ENCODE measurements at places on chromosomes 1 and 21.

DNA sequence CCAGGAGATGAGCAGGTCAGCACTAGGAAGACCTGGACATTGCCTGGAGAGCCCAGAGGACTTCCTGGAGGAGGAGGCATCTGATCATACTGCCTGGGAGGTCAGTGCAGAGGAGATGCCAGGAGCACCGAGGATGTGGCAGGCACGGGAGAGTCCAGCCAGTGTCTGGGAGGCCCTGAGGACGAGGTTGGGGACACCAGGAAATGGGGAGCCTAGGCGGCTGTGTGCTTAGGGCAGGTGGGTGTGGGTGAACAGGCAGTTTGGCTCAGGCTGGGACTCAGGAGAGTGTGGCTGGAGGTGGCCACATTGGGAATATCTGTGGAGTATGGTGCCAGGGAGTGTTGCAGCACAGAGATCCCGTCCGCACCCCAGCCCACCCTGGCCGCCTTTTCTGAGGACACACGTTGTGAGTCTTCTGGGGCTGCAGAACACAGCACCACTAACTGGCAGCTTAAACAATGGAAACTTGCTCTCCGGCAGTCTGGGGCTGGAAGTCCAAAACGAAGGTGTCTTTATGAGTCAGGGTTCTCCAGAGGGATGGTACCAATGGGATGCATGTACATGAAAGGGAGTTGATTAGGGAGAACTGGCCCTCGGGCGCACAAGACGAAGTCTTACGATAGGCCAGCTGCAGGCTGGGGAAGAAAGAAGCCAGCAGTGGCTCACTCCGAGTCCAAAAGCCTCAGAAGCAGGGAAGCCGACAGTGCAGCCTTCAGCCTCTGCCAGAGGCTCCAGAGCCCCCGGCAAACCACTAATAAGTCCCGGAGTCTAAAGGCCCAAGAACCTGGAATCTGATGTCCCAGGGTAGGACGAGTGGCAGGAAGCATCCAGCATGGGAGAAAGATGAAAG is 58.0 kb downstream of the FAAP20 start:
- DNase-seq = no peak

GRCh38 chr1:27560268-27561123 is 43.4 kb downstream of the AHDC1 start:
- no peak for DNase-seq

GRCh38 chr1:34213956-34214355 is 37.2 kb downstream of the C1orf94 start:
- no peak for DNase-seq

GRCh38 chr1:203199816-203200571 is 13.5 kb upstream of the CHI3L1 start:
- no peak for DNase-seq

Measured in activated effector memory CD4-positive, alpha-beta T cell treated with Interleukin-2 at 50 U/mL for 16 hours (primary cell).